ENCODE measurements at places on chromosomes 7 and 10.

DNA sequence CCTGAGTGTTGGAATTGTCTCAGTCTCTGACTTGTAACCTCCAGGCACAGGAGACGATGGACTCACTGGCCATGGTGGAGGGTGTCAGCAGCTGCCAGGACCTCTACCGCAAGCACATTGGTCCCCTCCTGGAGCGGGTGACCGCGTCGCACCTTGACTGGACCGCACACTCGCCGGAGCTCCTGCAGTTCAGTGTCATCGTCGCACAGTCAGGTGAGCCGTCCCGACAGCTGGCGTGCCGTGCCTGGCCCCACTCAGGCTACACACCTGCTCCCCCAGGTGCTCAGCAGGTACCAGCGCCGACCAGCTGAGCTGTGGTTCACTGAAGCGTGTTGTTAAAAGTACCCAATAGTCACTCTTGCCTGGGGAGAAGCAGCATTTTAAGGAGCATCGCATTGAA, 36.7 kb upstream of the PRKAR1B start:
- DNase-seq, result no peak

- no peak for DNase-seq
Observed at GRCh38 chr10:82497439-82497838, 622.4 kb downstream of the NRG3 start.

DNA sequence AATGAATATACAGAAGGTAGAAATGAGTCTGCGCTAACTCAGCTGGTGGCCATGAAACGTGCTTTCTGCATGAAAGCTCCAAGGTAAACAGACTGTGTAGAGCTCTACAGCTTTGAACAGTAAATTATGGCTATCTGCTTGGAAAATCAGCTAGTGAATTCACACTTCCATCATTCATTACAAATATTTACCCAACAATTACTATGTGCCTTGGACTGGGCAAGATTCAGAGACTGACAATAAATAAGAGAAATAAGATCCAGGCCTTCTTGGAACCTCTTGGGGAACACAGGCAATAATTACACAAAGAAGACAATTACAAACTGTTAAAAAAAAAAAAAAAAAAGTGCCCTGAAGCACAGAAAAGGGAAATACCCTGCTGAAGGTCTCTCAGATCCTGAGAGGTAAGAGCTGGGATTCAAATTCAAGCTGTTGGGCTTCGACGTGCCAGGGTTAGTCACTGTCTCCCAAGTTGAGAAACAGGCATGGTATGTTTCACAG, 15.8 kb downstream of the TSPAN12 start:
- peak; percentile 95 for DNase-seq

DNA sequence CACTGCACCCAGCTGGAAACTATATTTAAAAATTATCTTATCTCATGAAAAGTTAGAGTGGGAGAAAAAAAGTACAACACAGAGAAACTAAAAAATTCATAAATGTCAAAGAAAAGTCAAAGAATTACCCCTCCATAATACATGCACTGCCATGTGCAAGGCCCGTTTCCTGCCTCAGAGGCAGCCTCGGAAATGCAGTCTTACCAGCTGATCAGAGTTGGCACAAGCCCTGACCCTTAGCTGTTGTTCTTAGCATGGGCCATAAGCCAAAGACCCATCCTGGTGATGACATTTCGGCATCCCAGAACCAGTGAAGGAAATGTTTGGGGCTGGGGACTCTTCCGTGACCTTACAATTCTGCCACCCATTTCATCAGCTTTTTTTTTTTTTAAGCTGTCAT, 21.6 kb downstream of the RBM48 start:
- no peak for DNase-seq

DNA sequence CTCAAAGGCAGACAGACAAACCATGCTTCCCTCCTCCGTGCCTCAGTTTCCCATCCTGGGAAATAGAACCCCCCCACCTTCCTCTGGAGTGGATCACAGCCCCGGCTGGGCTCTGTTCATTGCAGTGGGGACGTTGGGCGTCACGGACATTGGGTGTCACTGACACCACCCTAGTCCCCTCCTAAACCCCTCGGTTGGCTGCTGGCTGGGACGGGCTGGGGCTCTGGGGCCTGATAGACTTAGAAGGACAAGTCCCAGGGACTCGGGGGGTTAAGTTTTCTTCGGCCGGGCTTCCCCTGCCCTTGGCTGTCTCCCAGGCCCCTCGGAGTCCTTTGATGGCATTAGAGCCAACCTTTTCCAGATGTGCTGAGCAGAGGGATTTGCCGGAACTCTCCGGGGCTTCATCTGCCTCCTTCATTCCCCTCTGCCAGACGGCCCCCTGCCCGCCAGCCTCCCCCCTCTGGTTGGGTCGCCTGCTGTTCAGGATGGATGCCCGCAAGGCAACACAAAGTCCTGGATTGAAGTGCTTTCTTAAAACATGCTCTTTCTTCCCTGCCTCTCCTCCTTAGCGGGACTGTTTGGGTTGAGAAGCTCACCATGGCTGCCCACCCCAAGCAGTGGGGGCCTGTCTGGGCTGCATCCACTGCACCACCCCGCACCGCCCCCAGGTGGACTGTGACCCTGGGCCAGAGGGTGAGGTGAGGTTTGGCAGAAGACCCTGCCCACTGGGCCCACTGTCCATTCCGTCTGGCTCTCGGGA, 73.0 kb downstream of the COL26A1 start:
- no peak for DNase-seq

GRCh38 chr7:117225536-117225935, 97.3 kb downstream of the WNT2 start:
- no peak for DNase-seq

DNA sequence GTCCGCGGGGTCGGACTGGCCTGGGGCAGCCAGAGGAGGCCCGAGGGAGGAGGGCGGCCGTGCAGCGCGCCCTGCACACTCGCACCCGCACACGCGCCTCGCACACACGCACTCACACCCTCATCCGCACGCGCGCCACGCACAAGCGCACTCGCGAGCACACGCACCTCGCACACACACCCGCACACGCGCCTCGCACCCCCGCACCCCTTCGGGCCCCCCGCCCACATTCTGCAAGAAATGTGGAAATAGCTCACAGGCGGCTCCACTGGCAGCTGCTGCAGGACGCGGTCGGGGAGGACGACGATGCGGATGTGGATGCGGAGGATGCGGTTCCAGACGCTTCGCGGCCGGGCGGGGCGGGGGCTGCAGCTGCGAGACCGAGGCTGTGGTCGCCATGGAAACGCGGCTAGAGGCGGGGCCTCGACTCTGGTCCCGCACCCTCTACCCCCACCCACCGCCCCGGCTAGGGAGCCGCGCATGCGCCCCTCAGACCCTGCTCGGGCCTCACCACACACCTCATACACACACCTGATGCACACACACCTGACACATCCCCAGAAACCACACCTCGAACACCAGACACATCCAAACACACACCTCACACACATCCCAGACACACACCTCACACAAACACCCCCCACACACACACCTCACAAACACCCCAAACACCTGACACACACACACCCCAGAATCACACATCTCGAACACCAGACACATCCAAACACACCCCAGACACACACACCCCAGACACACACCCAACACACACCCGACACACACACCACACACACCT, at the start of gene CALY:
TSS of gene CALY (minus strand) at position 320 of the 793 bp plus-strand sequence. CDS start 7,907 bp downstream, outside the sequence.
- DNase-seq, result no peak

DNA sequence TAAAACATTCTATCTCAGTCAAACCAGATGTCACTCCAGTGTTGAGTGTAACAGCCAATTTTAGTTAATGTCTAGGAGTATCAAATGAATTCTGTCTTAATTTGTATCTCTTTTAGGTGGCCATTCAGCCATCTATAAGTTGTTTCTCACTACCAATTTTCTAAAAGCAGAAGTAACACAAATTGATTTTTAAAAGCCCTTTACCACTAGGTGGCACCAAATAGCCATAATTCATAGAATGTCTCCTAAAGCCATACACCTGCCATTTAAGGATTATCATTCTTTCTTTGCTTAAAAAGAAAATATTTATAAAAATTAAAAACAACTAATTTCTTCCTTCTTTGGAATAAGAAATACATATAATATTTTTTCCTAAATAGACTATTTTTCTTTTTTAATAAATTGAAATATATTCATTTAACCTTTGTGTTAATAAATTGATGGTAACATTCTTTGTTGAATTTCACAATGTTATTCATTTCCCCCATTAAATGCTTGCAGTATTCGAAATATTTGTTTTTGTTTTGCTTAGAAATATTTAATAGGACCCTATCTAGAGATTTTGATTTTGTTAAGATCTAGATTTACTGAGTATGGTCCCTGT, 107.8 kb upstream of the PPP1R3A start:
- DNase-seq, result peak; percentile 75

DNA sequence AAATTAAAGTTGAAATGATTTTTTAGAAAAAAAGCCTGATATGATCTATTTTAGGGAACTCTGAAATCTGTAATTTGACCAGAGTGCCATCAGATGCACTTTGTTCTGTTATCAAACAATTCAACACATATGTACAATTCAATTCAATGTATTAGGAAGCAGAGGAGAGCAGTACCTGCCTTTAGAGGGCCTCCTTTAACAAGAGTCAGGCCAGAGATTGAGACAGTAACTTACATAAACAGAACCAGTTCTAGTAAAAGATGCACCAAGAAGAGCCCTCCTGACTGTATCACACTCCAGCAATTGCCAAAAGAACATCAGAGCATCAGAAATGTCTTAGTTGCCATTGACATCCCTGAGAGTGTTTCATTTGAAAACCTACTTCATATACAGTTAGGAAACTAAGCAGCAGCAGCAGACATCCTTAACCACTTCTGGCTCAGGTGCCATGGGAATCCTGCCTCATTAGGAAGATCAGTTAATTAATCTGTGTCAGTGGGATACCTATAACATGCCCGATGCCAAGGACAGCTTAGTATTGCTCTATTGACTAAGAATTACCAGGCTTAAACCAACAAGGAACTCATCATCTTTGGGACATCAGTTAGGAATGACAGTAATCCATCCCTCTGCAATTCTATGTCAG, 1222.6 kb upstream of the LRRN3 start:
- DNase-seq, result no peak

DNA sequence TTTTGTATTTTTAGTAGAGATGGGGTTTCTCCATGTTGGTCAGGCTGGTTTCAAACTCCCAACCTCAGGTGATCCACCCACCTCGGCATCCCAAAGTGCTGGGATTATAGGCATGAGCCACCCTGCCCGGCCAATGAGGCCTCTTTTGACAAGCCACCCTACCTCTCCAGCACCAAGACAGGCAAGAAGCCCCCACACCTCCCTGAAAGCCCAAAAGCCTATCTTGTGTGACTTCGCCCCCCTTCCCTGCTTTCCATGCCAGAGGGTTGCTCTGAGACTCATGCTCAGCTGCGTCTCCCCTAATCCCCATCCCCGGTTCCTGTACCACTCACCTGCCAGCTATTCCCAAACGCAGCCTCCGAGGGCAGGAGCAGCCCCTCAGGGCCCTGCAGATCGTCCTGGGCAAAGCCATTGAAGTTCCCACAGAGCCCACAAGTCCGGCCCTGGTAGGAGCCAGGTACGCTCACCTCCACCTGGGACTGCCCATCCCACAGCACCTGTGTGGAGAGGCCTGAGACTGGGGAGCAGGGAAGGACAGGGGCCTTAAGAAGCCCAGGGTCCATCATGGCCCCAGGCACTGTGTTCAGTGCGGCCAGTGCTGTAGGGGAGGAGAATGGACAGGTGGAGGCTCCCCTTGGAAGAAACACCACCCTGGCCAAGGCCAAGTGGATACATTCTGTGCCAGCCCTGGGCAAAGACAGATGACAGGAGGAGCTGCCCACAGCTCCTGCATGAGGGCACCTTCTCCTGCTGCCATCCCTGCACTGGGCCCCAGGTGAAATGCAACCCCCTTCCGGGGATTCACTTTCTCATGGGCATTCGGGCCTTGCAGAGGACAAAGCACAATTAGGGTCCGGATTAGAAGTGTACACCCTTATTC, 15.8 kb downstream of the ATP6V1F start:
- DNase-seq, result no peak

DNA sequence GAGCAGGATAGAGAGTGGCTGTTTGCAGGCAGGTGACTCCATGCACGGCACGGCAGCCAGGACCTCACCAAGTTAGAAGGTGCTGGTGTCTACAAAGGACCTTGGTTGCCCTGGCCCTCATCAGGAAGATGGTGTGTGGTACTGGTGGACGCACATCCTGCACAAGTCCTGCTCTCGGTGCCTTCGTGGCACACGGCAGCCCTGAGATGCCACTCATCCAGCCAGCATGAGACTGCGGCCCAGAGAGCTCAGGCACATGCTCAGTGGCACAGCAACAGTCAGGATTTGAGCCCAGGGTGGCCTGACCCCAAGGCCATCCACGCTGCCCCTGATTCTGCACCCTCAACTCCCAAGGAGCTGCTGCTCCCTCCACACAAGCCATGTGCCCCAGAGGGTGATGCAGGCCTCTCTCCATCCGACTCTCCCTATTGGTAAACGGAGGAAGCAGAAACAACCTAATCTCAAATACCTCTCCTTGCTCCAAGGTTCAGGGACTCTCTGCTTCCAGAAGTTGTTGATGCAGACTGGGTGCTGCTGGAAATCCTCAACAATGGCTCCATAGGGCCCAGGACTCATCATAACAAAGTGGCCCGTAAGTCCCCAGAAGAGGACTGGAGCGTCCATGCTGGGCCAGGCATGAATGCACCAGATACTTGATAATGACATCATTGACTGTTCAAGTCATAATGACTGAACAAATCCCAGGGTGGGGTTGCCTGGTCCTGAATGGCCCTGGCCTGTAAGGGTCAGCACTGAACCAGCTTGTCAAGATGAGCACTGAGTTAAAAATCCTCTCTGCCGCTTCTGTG, 93.6 kb downstream of the ARHGAP22 start:
- DNase-seq, result no peak

- no peak for DNase-seq
Observed at GRCh38 chr10:129809431-129809830, 154.6 kb downstream of the EBF3 start.

DNA sequence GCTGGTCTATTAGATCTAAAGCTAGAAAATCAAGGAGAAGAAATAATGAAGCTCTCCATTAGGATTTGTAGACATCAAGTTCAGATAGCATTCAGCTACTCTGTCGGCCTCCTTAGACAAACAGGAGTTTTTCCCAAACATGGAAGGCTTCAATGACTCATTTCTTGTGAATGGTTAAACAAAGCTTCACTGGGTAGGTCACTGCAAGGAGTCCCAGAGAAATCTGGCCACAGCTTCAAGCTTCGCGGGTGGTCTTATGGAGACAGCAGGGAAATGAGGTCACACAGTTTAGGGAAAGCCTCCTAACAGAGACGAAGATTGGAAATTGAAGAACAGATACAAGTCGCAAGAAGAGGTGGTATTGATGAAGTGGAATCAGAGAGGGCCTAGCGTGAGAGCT, 22.6 kb upstream of the LRRC72 start:
- DNase-seq, result no peak

GRCh38 chr7:95097291-95097690, 189.9 kb downstream of the PPP1R9A start:
- DNase-seq, result no peak

GRCh38 chr10:131271966-131272365, 39.6 kb downstream of the TCERG1L start:
- DNase-seq, result no peak
